Lower lobe of right lung (tissue), 2 donors: ENCODE measurements at places on chromosomes 2 and 18. TPM values are rescaled to one million over a fixed set of nuclear protein-coding genes. Genes with fewer than 3 reads are reported as not detected.

GRCh38 chr2:166332106-166332505 is 43.6 kb downstream of the SCN9A start:
- DNase-seq, result no peak

Gene MRO
- 0.44 TPM for total RNA-seq

GRCh38 chr18:22698711-22699110 is 234.4 kb upstream of the RBBP8 start:
- DNase-seq, result no peak

- no peak for DNase-seq
These were observed 237.6 kb downstream of the IKZF2 start for GRCh38 chr2:212913640-212914306.

Gene CYP26B1
- total RNA-seq, result 2.5 TPM

DNA sequence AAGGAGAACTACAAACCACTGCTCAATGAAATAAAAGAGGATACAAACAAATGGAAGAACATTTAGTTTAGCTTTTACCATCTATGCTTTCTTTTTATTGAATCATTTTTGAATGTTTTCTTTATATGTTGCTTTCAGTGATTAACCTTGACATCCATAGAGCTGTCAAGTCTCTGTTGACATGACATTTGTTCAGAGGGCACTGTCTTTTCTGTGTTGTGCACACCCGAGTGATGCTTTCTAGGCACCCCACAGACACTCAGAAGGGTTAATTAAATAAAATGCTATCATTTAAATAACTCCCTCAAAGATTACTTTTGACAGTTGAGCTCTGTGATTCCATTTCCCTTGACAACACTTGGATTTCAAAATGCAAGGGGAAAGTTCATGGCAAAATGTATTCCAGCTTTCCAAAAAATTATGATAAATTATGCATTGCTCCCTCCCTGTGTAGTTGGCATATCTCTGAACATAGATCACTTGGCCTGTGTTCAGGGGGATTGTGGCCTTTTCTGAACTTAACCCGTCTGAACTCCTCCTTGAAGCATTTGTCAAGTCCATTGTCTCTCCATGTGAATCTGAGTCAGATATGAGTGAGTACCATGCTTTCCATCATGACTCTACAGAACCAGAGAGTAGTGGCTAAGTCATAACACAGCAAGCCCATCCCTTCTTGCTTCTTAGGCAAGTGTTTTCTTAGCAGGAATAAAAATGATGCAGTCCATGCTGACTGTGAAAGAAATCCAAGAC is 372.6 kb downstream of the RPRM start:
- DNase-seq, result no peak

GRCh38 chr18:51153659-51154371 is 43.7 kb downstream of the MEX3C start:
- no peak for DNase-seq
